ENCODE measurements at places on chromosomes 6 and 20.
A peak's percentile ranks its signal among the peaks of the same experiment; 100 is the strongest.

- DNase-seq = peak; percentile 23
Measured at GRCh38 chr6:25297039-25297441, 17.9 kb downstream of the CARMIL1 start.

- peak; percentile 62 for DNase-seq
Measured at GRCh38 chr6:90286884-90287488, 9.7 kb downstream of the BACH2 start.

- no peak for DNase-seq
Measured at GRCh38 chr6:107720717-107721116, 103.4 kb downstream of the SCML4 start.

GRCh38 chr6:47974106-47974505, 136.9 kb downstream of the PTCHD4 start:
- no peak for DNase-seq

DNA sequence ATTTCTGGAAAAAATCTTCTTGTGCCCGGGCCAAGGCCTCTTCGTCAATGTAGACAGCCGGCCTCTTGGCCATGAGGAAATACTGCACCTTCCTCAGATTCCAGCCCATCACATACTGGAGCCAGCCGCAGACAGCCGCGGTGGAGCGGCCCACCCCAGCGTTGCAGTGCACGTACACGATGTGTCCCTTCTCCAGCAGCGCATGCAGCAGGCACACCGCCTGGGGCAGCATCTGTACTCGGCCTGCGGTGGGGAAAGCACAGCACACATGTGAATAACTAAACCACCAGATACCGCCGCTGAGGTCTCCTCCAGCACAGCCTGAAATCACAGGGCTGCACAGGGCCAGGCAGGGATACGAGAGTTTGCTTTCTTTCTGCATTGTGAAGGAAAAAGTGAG, 107.9 kb downstream of the EPM2A start:
- DNase-seq = no peak

- DNase-seq = no peak
Measured at GRCh38 chr6:122853259-122853995, 64.4 kb downstream of the SMPDL3A start.

GRCh38 chr6:34093854-34094430, 51.9 kb downstream of the GRM4 start:
- no peak for DNase-seq

All from eye (tissue), 1 donor.